ENCODE measurements at places on chromosomes 3 and 15.

GRCh38 chr15:81133782-81134461 is at the start of gene CFAP161:
Gene CFAP161, plus strand, starts transcription at chr15:81134270. Its CDS starts 60 bp downstream, at chr15:81134330.
- no peak for DNase-seq

GRCh38 chr15:39835550-39835949 is 52.9 kb upstream of the FSIP1 start:
- DNase-seq = no peak

DNA sequence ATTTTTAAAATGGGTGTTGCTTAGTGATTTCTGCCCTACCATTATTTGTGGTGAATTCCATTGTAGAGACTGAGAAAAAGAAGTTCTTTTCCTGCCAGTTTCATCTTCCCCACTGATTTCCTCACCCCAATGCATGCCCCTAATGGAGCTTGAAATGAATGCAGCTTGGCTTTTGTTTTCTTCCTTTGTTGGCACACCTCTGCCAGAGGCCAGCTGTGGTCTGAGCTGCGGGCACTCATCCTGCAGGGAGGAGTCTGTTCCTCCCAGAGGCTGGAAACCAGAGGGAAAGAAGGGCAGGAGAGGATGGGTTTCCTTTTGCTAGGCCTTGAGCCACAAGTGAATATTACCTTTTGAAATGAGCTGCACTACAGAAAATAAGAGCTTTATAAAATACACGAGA is 9.3 kb upstream of the ST8SIA2 start:
- no peak for DNase-seq

GRCh38 chr3:13852638-13853009 is 27.2 kb downstream of the WNT7A start:
- no peak for DNase-seq

- no peak for DNase-seq
These were observed 32.7 kb downstream of the LRIG1 start for GRCh38 chr3:66467996-66468735.

GRCh38 chr3:71994203-71994602 is 209.3 kb upstream of the PROK2 start:
- DNase-seq = peak; percentile 5

DNA sequence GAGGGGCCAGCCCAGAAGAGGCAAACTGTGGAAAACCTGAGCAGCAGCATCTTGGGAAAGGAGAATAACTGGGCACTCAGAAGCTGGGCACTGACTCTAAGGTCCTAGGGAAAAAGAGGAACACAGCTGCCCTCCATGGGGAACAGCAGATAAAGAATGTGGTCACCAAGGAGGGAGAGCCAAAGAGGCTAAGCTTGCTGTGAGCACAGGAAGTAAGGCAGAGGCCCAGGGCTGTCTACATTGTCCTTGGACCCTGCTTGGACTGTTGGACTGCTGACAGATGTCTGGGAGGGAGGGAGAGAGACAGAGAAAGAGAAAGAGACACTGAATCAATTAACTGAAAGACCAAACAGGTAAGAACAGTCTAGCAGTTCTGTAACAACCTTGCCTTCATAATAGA is 4.5 kb upstream of the MNS1 start:
- no peak for DNase-seq

- no peak for DNase-seq
These were observed 281.3 kb downstream of the FGF12 start for GRCh38 chr3:192445770-192446644.

DNA sequence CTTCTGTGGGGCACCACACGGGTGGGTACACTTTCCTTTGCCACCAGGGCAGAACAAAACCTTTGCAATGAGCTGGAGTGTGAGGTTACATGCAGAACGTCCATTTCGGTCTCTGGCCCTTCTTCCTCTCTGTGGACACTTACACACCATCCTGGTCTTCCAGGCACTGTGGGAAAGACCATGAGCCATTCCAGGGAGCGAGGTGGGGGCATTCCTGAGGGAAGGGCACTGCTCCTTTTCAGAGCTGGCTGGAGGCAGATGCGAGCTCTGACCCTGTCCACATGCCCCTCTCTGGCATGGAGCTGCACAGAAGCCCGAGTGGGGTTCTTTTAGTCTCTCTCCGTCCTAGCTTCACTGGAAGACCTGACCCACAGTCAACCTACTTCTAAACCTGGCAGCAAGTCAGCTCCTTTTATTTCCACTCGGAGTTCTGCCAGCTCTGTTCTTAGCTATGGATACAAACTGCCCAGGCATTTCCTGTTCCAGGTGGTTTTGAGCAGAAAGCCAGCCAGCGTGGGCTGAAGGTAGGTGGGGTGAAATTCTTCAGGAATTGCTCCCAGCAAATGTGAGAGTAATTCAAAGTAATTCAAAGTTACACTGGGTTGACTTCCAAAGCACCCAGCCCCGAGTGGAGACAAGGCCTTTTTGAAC is 281.4 kb downstream of the ADAMTS17 start:
- DNase-seq = no peak

GRCh38 chr15:98547275-98547674 is 101.1 kb upstream of the IGF1R start:
- no peak for DNase-seq

- DNase-seq = no peak
These were observed 45.5 kb upstream of the SUCLG2 start for GRCh38 chr3:67699882-67700281.

GRCh38 chr3:108387063-108387462 is 90.7 kb downstream of the HHLA2 start:
- DNase-seq = no peak

GRCh38 chr3:11850003-11850402 is 3.3 kb upstream of the TAMM41 start:
- no peak for DNase-seq

- no peak for DNase-seq
These were observed 38.1 kb upstream of the SPPL2A start for GRCh38 chr15:50803479-50804180.

GRCh38 chr3:4065554-4065953 is 237.6 kb upstream of the SETMAR start:
- DNase-seq = no peak

DNA sequence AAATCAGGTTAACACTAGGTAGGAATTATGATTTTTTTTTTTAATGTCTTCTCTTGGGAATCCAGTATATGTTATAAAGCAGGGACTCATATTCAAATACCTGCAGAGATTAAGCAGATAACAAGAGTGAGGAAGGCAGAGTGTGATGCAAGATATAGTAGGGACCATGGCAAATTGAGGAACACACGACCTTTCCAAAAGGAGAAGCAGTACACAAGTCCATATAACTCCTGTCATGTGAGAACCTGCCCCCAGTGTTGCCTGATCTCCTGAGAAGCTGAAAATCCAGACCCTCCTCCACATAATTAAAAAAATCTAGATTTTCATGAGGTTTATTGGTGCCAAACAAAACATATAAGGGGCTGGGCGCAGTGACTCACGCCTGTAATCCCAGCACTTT is 3.6 kb downstream of the RFC4 start:
- no peak for DNase-seq

DNA sequence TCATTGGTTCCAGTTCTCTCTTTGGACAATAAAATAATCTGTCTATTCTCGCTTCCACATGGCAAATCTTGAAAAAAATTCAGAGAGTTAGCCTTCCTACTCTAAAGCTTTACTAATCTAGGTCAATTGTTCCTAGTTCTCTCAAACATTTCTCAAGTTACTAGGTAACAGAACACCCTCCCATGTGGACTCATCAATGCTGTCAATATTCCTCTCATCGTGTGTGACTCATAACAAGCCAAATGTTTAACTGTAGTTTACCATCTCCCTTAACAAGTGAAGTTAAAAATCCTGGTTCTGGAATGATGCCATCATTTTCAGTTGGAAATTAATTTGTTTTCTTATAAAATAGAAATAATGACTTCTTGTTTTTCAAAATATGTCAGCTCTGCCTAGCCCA is 438.6 kb downstream of the ROBO1 start:
- no peak for DNase-seq

DNA sequence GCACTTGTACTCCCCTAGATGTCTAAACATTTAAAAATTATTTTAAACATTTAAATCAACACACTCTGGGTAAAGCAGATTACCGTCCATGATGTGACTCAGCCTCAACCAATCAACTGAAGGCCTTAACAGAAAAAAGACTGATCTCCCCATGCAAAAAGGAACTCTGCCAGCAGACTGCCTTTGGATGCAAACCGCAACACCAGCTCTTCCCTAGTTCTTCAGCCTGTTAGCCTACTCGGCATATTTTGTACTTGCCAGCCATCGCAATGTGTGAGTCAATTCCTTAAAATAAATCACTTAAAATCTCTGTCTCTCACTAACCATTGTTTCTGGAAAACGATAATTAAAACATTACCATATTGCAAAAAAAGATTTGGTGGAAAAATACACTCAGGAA is 375.9 kb downstream of the RSL24D1 start:
- no peak for DNase-seq

DNA sequence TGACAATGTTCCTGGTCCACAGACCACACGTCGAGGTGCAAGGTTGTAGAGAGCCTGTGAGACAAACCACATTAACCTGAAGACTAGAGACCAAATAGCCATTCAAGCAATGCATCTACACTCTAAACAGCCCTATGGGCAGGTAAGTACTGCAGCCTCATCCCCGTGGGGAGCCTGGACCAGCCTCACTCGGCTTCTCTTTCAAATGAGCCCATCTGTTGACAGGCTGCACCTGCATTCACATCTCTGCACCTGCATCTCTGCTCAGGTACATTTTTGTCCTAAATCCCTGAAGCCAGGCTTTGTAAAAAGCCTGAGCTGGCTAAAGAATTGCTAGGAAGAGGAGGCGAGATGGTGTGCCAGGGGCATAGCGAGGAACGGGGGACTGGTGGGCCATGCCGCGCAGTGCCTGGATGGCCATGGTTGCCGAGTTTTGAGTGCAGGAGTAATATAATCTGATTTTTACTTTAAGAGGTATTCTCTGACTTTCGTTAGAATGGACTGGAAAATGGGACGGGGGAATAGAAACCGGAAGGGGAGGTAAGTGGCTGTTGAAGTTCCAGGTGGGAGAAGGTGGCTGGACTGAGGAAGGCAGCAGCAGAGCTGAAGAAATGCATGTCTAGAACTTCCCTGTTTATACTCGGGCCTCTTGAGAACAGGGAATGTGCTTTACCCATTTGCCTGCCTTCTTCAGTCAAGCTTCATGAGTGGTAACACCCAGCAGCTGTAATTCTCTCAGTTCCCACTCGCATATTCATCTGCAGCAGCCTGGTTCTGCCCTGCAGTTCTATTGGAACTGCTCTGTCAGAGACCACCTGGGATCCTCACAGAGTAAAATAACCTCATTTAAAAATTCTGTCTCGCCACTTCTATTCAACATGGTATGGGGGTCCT is 226.4 kb downstream of the OPA1 start:
- DNase-seq = no peak

- DNase-seq = peak; percentile 43
These were observed 62.9 kb downstream of the ATG7 start for GRCh38 chr3:11335056-11335608.

GRCh38 chr15:63634154-63634553 is 37.0 kb downstream of the FBXL22 start:
- DNase-seq = no peak

DNA sequence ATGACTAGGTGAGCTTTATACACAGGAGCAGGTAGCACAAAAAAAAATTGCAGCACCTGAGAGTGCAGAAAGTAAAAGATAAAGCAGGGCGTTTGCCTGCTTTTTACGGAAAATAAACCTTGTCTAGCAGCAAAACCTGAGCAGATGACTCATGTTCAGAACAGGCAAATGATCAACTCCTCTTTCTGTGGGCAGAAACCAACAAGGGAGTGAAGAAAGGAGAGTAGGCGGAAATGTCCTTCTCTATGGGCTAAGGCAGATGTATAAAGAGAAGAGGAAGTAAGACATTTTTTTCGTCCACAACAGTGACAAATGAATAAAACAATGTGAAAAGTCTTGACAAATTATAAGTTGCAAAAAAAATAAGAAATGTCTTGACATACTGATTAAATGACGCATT is 24.5 kb upstream of the GMNC start:
- DNase-seq = no peak

DNA sequence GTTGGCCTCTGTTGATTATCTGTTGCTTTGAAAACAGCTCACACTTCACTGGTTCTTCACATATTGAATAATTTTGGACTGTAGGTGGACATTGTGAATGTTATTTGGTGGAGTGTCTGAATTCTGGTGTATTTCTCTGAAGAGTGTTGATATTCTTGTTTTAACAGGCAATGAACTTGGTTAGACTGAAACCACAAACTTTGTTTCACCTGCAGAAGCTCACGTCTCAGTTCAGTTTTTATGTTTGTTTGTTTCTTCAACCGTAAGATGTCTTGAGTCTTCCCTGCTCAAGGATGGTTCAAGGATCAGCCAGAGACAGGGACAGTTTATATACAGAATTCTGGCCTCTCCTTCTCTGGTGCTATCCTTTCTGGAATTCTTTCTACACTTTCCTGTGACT is 43.6 kb downstream of the C3orf20 start:
- no peak for DNase-seq

- DNase-seq = no peak
These were observed 148.4 kb downstream of the USP13 start for GRCh38 chr3:179801263-179801662.

DNA sequence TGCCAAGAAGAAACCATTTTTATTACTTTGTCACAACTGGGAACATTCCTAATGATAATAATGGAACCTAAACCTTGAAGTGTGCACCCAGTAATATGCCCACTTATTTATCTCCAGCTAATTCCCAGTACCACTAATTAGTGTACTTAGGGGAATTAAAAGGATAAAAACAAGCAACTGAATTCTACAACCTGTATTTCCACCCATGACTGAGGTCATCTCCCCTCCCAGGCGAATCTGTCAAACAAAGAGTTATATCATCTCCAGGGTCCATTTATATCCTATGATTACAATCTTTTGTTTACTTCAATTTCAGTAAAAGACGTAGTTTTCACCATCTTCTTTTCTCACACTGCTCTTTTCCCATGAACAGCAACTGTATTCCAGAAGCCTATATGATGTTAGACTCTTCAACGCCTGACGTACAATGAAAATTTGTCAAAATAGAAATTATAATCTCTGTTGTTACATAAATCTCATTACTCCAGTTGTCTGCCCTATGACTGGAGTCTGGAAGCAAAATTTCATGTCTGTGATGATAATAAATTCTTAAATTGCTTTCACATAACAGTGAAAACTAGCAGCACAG is 177.6 kb downstream of the GOLIM4 start:
- DNase-seq = no peak

DNA sequence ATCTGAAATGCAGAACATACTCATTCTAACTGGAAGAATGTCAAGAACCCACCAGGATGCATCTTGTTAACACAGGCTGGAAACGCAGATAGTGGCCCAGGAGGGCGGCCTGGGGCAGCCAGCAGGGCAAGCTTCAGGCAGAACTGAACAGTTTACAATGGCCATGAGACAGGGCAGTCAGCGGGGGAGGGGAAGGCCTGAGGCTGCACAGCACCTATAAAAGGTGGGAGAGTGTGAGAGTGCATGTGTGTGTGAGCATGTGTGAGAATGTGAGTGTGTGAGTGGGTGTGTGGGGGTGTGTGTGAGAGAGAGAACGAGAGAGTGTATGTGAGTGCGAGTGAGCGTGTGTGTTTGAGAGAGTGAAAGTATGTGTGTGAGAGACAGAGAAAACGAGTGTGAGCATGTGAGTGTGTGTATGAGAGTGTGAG is 26.8 kb upstream of the SLCO2A1 start:
- no peak for DNase-seq

GRCh38 chr3:127175272-127175671 is 17.7 kb upstream of the PRR23E start:
- DNase-seq = no peak

- DNase-seq = no peak
These were observed 142.2 kb downstream of the FOXP1 start for GRCh38 chr3:71441217-71441924.

- no peak for DNase-seq
These were observed 35.3 kb downstream of the ANXA2 start for GRCh38 chr15:60362321-60363086.
